ENCODE measurements at places on chromosomes 7 and 10.

GRCh38 chr7:110157631-110158362, 933.1 kb upstream of the LRRN3 start:
- DNase-seq = no peak

GRCh38 chr10:118569241-118569881, 26.1 kb downstream of the PRLHR start:
- no peak for DNase-seq

- DNase-seq = no peak
Observed at GRCh38 chr10:6114805-6115341, 26.0 kb downstream of the RBM17 start.

GRCh38 chr7:25149836-25150235, 24.8 kb upstream of the CYCS start:
- DNase-seq = no peak

DNA sequence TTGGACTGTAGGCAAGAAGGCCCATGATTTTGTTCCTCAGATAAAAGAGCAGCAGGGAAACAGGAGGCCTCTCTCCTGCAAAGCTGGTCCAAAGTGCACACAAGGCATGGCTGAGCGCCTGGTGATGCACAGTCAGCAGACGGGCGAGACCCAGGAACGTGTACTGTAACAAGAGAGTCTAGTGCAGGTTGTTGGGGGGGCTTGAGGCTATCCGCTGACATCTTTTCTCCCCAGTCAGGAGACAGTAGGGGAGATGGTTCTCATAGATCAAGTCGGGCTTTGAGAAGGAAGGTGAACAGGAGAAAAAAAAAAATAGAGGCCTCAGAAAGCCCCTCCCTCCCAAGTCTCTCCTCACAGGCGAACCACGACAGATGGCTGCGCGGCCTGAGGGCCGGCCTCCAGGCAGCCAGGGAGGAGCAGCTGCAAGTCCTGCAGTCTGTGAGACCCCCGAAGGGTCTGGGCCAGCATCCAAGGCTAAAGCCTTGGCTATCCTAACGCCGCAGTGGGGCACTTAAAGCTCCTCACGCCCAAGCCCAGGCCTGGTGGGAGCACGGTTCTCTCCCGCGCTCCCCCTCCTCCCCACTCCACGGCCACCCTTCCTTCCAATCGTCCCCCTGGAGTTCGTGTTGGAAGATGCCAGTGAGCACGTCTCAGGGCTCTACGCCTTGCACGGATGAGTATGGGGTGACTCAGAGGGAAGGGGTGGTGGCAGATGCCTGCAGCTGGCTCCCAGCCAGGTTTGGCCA, 68.3 kb downstream of the PRKAG2 start:
- DNase-seq = no peak

DNA sequence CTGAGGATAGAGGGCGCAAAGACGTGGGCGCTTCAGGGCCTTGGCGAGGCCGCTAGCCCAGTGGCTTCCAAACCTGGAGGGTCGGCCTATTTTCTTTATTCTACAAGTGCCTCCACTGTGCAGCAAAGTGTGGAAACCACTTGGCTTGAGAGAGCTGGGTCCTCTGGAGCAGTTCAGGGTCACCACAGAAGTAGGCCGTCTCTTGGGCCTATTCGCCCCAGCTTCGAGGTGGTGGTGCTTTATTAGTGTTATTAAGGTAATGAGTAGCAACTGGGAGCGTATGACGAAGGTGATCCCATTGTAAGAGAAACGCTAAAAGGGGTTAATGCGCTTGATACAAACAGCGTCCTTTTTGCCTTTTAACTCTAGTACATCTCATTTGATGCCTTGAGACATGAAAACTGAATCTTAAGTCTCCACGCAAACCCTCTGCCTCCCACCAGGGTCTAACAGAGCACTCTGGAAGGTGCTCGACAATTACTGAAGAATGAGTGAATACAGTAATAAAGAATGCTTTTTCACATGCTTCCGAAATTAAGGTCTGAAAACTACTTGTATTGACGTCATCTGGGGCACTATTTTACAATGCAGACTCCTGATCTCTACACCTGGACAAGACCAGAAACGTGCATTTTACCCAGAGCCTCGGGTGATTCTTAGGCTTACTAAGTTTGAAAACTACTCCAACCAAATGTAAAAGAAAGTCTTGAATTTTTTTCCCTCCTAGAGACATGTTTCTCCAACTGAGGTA, 647 bp upstream of the GSAP start:
- DNase-seq = peak; percentile 73

DNA sequence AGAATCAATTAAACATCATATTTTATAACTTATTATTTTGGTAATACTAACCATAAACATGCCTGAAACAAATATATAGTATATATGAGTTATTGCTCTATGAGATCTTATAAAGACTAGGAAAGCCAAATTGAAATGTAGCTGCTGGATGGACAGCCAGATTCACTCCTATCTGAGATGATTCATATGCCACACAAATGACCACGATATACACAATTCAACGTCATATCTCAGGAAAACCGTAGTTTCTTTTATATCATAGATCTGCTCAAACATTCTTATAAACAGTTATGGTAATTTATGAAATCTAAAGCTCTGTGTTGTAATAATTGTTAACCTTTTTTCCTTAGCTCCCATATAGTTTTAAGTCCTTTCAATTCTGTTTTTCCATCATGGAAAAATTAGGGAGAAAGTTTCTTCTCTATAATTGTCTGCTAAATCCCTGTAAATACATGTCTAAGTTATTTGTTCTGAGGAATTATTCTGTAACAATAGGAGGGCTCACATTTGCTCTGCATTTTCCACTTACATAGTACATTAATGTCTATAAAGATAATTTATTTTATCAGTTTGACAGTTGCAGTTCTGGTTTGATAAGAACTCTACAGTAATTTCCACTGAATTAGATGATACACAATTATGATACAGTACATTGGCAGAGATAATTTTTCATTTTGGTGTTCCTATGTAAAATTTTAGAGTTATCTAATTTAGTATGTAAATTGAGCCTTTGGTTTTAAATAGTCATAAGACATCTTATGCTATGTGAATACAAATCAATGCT, 42.7 kb downstream of the GNAT3 start:
- DNase-seq = no peak

- DNase-seq = no peak
Observed at GRCh38 chr10:122021379-122021778, 32.4 kb downstream of the TACC2 start.

DNA sequence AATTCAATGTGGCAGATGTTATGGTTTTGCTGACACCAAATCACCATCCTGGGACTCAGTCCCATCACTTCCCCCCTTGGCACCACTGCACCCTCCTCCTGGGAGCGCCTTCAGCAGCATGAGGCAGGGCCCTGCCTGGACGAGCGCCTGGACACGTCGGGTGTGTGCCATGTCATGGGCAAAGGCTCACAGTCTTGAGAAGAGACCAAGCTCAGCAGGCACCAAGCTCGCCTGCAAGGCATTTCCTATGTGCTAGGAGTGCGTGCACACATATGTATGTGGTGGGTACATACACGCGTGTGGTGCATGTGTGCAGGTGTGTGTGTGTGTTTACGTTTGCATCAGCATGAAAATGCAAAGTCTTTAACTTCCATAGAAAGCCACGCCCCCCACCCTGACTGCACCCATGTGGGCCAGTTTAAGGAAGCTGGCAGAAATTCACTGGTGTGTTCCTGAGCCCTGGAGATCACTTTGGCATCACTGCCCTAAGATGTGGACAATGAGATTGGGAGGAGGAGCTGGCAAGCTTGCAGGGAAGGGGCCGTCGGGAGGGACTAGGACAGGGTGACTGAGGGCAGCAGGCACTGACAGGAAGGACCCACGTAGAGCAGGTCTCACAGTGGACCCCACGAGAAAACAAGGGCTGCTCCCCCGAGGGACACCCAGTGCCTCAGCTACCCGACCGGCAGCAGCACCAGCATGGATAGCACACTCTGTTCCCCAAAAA, 169.9 kb upstream of the PPP2R2D start:
- no peak for DNase-seq
